CD4-positive, alpha-beta memory T cell (primary cell): ENCODE measurements at places on chromosomes 5 and 9. TPM values are rescaled to one million over a fixed set of nuclear protein-coding genes. Genes with fewer than 3 reads are reported as not detected.

GRCh38 chr9:70902171-70902570, 219.2 kb downstream of the TRPM3 start:
- DNase-seq = no peak

DNA sequence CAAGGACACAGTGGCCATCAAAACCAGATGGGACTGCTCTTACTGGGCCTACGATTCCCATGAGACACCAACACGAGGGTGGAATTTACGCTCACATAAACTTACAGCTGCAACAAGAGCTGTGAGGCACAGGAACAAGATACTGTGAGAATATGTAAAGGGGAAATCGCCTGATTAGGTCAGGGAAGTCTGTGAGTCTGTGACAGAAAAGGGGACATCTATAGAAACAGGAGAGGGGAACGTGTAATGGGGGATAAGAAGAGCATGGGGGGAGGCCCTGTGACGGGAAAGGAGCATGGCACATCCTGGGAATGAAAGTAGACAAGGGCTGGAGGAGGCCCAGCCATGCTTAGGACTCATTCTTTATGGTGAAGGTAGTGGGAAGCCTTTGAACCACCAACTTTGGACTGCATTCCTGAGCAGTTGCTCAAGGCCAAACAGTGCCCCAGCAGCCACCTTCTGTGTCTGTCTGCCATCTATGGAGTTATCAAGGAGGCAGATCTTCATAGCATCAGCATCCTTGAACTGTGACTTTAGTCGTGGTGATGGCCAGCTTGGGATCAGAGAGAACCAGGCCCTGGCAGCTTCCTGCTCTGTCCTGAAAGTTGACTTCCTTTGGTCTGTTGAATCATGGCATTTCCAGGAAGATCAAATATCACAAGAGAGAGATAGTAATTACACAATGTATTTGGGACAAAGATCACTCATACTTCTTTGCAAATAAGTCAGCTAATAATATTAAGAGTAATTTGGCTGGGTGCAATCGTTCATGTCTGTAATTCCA, 87.9 kb upstream of the FAM169A start:
- no peak for DNase-seq

DNA sequence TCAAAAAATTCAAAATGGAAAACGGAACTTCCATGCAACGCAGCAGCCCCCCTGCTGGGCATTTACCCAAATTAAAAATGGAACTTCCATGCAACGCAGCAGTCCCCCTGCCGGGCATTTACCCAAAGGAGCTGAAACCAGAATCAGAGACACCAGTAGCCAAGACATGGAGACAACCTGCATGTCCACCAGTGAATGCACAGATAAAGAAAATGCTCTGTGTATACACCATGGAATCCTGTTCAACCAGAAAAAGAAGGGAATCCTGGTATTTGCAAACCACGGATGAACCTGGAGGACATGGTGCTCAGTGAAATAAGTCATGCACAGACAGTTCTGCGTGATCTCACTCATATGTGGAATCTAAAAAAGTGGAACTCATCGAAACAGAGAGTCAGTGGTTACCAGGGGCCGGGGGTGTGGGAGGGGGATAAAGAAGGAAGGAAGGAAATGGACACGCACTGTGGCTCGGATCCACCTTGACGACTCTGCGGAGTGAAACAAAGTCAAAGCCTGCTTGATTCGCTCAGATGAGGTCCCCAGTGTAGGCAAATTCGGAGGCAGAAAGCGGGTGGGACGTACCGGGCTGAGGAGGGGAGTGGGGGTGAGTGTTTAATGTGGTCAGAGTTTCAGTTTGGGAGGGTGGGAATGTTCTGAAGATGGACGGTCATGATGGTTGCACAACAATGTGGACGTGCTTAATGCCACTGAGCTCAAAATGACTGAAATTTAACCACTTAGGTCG, 40.2 kb upstream of the EXOC3 start:
- DNase-seq = no peak

- no peak for DNase-seq
Observed at GRCh38 chr9:18893491-18893890, 139.5 kb downstream of the SAXO1 start.

DNA sequence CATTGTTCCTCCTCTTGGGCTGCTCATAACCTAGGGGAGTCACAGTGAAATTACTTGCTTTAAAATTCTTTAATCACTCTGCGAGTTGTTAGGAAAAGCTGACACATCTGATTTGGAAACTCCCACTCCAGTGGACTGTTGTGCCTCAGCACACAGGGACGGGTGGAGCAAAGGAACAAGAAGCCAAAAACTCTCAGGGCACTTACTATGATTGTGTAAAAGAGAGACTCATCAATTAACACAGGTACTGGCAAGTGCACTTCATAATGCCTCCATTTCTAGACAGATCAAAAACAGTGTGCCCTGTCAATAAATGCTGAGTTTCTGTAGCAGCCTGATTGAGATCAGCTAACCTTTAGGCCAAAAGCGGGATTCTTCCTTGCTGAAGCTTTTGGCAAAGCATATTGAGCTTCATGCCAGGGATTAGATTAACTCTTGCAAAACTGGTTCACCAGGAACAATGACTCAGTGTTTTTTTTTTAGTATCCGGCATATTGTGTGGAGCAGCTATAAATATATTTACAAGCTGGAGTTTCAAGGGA, 55.9 kb downstream of the TMC1 start:
- DNase-seq = no peak

Gene CHSY3
- not detected for total RNA-seq

Gene CCDC183
- 2.3 TPM for total RNA-seq
